ENCODE measurements at places on chromosomes 5 and 9. TPM values are rescaled to one million over a fixed set of nuclear protein-coding genes. Genes with fewer than 3 reads are reported as not detected.

DNA sequence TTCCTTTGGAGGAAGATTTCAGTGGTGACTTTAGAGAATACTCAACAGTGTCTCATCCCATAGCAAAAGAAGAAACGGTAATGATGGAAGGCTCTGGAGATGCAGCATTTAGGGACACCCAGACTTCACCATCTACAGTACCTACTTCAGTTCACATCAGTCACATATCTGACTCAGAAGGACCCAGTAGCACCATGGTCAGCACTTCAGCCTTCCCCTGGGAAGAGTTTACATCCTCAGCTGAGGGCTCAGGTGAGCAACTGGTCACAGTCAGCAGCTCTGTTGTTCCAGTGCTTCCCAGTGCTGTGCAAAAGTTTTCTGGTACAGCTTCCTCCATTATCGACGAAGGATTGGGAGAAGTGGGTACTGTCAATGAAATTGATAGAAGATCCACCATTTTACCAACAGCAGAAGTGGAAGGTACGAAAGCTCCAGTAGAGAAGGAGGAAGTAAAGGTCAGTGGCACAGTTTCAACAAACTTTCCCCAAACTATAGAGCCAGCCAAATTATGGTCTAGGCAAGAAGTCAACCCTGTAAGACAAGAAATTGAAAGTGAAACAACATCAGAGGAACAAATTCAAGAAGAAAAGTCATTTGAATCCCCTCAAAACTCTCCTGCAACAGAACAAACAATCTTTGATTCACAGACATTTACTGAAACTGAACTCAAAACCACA, 67.4 kb downstream of the VCAN start:
- no peak for DNase-seq

Gene ANKRD31
- total RNA-seq = 0.07 TPM

DNA sequence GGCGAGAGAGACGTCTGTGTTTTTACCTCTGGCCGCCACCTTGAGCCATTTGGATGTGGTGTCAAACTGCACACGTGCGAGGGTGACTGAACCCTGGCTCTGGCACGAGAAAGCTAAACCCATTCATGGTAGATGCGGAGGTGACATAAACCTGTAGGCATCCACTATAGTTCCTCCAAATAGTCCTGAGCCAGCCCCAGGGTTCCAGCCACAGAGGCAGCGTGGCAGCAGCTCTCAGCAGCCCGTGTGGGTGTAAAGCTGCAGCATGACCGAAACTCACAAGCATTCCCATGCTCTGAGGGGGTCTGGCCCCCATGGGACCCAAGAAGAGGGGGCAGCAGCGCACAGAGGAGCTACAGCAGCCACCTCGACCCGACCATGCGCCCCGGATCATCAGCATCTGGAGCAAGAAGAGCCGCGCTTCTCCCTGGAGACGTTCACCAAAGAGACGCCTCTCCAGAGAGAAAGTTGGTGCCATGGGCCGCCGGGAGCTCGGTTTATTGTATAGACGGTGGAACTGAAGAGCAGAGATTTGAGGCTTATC, 303.8 kb upstream of the IRX4 start:
- DNase-seq = no peak

- DNase-seq = peak; percentile 87
Observed at GRCh38 chr9:4328723-4329122, 28.9 kb upstream of the GLIS3 start.

- DNase-seq = no peak
Observed at GRCh38 chr9:131187957-131188356, 62.6 kb downstream of the NUP214 start.

- DNase-seq = no peak
Observed at GRCh38 chr5:170300361-170301013, 2.9 kb upstream of the LCP2 start.

GRCh38 chr9:130471411-130472183, 26.8 kb downstream of the ASS1 start:
- DNase-seq = no peak

Gene DRD1
- total RNA-seq = 0.23 TPM

Measured in astrocyte (in vitro differentiated cells and primary cell).